CD4-positive, alpha-beta T cell treated with Interleukin-1 beta for 1 hour (primary cell): ENCODE measurements at places on chromosomes 6 and 20.
A peak's percentile ranks its signal among the peaks of the same experiment; 100 is the strongest.

GRCh38 chr6:157906537-157907061, 75.1 kb upstream of the SYNJ2 start:
- DNase-seq = no peak

DNA sequence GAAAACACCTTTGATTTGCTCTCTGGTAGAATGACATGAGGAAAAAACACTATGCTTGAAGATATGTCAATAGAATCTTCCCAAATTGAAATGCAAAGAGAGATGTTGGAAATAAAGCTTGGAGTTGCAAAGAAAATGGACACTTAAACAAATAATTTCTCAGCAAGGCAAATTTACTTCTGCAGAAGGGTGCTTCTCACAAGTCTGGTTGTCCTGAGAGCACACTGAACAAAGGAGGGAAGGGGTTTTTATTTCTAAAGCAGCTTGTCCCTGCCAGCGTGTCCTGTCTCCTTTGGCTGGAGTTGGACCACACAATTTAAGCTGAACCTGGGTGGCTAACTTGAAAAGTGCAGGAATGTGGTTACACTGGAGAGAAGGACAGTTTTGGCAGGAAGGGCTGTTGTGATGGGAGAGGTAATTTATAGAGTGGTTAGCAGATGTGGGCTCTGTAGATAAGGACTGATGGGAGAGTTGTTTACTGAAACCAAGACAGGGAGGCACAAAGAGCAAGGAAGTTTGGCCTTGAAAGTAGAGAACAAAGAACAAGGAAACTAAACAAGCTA, 454.6 kb upstream of the EYS start:
- no peak for DNase-seq

GRCh38 chr6:137155830-137156229, 17.6 kb downstream of the IL22RA2 start:
- DNase-seq = peak; percentile 22

GRCh38 chr20:41308290-41308711, 9.2 kb downstream of the ZHX3 start:
- no peak for DNase-seq

- no peak for DNase-seq
Observed at GRCh38 chr6:85865420-85866369, 223.0 kb upstream of the SYNCRIP start.

- peak; percentile 72 for DNase-seq
Observed at GRCh38 chr6:139373154-139373927, 1.1 kb downstream of the CITED2 start.
